ENCODE measurements at places on chromosomes 3 and 15.
A peak's percentile ranks its signal among the peaks of the same experiment; 100 is the strongest.

GRCh38 chr15:34620142-34620541 is 36.7 kb upstream of the GOLGA8B start:
- DNase-seq, result no peak

DNA sequence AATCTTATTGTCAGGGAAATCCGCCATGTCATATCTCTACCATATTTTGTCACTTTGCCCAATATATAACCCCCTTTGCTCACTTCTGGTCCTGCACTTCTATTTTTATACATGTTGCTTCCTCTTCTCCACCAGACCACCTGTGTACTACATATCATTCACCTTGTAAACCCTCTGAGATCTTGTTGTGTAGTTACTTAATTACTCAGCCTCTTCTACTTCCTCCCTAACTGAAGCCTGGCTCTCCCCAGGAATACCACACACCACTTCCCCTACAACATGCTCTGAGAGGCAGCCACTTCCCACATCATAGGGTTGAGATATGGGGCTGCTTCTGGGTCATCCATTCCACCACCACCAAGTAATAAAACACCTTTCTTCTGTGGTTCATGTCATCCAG is 10.0 kb downstream of the HEXA start:
- no peak for DNase-seq

DNA sequence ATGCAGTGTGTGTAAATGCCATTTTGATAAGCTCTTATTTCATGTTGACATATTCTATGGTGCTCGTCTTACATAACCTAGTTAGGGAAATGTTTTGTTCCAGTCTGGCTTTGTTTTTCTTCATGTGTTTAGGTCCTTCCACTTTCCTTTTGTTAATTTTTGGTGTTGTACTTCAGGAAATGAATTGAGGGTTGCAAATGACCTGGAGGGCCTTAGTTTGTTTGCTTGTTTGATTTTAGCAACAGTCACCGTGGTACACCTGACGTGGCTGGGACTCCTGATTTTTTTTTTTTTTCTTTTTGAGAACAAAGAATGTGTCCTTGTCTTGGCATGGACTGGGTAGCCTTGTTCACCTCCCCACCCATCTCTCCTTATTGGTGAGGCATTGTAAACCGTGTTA is 114.8 kb downstream of the IGF1R start:
- no peak for DNase-seq

GRCh38 chr15:41633609-41634008 is 26.6 kb upstream of the MGA start:
- no peak for DNase-seq

- no peak for DNase-seq
These were observed 666 bp downstream of the MAPKBP1 start for GRCh38 chr15:41774882-41775417.

GRCh38 chr3:115165266-115165665 is 18.2 kb upstream of the ZBTB20 start:
- no peak for DNase-seq

DNA sequence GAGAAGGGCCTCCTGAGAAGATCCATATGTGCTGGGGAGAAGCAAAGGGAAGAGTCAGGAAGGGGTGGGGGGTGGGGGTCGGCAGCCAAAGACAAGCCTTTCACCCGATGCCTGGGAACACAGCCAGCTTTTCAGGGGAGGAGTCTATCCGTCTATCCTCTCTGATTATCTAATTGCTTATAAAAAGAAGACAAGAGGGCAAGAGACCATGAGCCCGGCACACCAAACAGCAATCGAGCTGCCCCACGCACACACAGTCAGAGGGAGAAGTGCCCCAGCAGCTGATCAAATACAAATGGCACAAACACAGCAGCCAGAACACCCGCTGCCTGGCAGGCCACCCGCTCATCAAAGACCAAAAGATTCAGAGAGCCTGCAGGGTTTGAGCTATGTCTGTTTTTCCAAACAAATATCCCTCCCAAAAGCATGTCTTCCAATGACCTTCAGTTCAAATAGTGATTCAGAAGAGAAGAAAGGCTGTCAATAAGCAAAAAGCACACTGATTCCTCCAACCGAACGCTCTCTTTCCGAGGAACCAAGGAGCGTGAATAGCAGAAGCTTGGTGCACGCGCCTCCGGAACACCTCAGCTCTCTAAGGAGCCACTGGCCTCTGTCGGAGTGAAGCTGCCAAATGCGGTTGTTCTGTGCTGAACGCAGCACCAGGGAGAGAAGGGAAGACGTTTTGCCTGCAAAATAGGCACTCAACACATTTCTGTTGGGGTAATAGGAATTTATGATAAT is 419.2 kb downstream of the OCA2 start:
- DNase-seq, result no peak

DNA sequence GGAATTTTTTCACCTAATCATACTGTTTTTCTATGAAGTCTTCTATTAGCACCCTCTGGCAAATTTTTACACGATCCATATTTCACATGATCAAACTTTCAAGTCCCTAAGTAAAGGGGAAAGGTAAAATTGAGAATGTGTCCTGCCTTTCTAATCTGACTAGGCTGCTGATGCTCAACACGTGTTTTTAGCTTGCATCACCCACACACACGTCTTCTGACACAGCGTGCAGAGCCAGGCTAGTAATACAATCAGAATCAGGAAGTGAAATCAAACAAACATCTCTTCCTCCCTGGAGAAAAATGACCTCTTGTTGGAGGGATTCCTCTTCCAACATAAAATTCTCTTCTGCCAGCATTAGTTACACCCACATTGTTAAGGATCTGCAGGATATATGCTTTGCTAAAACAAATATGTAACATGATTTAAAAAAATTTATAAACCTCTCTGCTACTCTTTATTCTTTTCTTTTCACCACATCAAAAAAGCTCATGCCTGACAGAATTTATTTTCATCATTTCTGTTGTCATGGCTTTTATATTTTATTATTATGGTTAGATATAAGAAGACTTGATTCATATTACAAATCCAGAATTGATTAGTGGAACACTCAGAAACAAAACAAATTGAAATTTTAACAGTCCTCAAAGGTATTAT is 122.4 kb downstream of the RAP2B start:
- DNase-seq, result peak; percentile 79

DNA sequence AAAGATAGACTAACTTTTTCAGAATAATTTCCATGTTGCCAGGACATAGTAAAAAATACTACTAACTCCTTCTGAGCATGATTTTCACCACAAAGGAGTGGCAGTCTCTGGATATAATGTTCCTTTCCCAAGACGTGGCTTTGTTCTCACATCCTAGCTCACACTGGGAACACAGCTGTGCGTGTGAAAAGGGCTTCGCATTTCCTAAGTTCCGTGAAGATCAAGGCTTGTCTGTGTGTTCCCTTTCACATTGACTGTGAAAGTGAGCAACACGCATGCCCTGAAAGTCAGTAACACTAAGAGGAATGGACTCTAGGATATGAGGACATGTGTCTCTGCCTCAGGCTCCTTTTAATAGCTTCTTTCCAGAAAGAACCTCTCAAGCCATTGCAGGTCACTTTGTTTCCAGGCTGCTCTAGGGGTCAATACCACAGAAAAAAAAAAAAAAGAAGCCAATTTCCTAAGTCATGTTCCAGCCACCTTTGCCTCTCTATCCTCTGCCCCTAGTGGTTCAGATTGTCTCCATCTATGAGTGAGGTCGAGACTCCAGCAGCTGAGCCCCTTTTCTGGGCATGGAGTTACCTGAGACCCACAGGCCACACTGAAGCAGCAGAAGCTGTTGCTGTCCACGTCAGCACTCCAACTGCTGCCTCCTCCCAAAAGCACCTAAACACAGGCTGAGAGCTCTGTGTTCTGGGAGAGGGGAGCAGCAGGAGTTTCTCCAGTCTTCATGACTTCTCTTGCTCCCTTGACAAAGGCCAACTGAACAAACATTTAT is 355.9 kb downstream of the RSL24D1 start:
- no peak for DNase-seq

DNA sequence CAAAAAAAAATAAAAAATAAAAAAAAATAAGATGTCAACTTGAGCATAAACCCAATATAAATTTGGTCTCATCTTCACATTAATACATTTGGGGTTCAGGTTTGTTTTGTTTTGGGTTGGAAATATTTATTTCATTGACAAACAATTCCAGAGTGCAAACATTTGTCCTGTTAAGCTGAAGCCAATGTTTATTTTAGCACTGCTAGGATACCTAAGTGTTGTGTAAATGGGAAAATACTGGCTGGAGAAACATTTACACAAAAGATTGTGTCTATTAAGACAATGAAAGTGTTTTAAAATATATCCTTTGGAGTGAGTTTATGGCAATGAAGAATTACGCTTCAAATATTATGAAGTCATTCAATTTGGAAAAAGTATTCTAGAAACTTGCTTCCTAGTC is 91.1 kb downstream of the MEIS2 start:
- no peak for DNase-seq

DNA sequence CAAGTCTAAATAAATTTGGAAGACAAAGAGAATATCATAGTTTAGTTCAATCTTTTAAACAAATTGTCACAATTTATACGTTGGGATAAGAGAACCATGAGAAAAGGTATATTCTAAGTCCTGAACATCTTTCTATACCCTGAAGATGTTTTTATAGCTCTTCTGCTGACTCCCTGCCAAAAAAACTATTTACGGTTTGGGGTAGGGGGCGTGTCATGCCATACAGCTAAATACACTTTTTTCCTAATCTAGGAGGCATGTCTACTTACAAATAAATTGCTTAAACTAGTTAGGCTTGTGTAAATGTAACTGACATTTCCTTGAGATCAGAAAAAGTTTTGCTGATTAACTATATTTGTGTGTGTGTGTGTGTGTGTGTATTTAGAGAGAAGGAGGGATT is 163.3 kb downstream of the PGPEP1L start:
- DNase-seq, result no peak

DNA sequence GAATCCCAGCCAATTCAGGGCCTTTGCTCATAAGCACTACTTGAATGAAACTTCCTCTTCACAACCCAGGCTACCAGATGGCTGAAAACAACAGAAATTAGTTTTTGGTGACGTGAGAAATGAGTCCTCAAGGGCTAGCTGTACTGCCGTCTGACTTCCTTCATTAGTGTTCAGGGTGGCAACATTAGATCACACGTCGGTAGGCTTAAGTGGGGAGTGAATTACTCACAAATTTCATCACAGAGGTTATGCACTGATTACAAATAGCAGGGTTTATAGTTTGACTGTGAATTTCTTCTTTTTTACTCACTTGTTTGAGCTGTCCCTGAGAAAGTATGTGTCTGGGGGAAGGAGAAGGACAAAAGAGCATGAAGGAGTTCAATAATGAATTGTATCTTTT is 397.2 kb downstream of the GAP43 start:
- no peak for DNase-seq

DNA sequence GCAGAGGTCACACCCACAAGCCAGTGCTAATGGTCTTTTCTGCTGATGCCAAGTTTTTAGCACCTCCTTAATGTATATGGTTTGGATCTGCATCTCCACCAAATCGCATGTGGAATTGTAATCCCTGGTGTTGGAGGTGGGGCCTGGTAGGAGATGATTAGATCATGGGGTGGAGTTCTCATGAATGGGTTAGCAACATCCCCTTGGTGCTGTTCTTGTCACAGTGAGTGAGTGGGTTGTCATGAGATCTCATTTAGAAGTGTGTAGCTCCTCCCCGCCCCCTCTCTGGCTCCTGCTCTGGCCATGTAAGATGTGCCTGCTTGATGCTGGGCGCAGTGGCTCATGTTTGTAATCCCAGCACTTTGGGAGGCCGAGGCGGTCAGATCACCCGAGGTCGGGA is 37.3 kb upstream of the KLHL6 start:
- DNase-seq, result no peak
